ENCODE measurements at places on chromosomes 1 and 21.
A peak's percentile ranks its signal among the peaks of the same experiment; 100 is the strongest.

DNA sequence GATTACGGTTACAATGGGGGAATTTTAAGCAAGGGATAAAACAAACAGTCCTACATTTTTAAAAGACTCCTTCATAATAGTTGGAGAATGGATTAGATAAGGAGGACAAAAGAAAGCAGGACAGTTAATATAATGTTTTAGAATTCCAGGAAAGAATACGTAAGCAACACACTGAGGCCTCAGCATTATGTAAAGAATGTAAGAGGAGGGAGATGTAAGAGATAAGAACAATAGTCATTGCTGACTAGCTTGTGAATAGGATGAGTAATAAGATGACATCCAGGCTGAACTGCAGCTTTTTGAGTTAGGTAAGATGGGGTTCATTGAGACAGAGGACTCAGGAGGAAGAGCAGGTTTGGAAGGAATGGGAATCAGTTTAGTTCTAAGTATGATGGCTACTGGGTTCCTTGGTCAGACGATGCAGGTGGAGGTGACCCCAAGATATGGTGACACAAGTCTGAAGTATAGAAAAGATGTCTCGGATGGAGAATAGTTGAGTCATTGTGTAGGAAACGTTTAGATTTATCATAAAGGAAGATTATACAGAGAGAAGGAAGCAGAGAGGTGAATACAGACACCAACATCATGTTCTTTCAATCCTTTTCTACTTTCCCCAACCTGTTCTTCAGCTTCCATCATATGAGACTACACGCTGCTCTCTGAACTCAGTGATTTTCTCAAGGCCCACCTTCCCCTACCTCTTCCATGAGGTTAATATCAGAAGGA, 372.8 kb downstream of the PTBP2 start:
- DNase-seq = no peak

- DNase-seq = no peak
These were observed 204.4 kb downstream of the APP start for GRCh38 chr21:25965951-25966707.

GRCh38 chr1:16981269-16981849, 939 bp upstream of the MFAP2 start:
- no peak for DNase-seq

- no peak for DNase-seq
These were observed 44.4 kb upstream of the RUNX1 start for GRCh38 chr21:35093514-35093913.

DNA sequence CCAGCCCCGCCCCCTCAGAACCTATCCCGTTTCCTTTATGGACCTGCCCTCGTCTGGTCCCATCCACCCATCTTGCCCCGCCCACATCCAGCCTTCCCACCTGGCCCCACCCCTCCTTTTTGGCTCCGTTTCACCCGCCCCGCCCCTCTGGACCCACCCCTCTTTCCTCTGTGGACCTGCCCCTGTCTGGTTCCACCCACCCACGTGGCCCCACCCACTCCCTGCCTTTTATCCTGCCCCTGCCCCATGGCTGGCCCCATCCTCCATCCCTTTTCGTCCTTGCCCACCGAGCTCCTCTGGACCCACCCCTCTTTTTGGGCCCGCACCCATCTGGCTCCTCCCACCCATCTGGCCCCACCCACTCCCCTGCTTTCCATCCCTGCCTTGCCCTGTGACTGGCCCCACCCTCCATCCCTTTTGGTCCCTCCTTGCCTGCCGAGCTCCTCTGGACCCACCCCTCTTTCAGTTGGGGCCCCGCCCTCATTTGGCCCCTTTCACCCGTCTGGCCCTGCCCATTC, 177.3 kb downstream of the CAMTA1 start:
- DNase-seq = peak; percentile 97

- peak; percentile 81 for DNase-seq
These were observed 381.7 kb upstream of the VAMP3 start for GRCh38 chr1:7389201-7389905.

- DNase-seq = no peak
These were observed 127.1 kb upstream of the CACYBP start for GRCh38 chr1:174872615-174873058.

Measured in NCI-H1417 (cell line).